ENCODE measurements at places on chromosomes 11 and 22.

- no peak for ATAC-seq
These were observed 15.3 kb downstream of the RTN4RL2 start for GRCh38 chr11:57475671-57476046.

GRCh38 chr11:8323161-8323935 lies 59.7 kb upstream of the LMO1 start:
- ATAC-seq = no peak

GRCh38 chr11:47160753-47161133 lies 15.9 kb downstream of the ARFGAP2 start:
- ATAC-seq = no peak

DNA sequence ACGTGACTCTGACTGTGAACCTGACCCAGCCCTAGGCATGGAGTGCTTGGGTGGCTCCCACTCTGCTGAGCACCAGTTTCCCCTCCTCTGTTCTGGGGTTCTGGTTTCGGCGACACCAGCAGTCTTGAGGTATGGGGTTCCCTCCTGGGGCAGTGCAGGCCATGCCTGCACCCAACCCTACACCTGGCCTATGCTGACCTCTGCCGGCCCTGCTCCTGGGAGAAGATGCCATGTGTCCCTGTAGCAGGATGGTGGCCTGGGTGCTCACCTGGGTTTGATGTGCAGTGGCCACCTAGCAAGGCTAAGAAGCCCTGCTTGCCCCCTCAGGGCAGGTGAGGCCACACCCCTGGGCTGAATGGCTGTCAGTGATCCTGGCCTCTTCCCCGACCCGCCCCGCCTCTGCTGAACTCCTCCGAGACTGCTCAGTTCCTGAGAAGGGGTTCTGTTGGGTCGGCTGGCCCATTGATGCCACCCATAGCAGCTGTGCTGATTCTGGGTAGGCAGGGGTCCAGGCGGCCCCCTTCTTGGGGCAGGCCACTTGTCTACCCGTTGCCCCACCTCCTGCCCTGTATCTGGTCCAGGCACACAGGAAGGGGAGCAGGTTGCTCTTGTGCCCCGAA lies 2.4 kb downstream of the ZDHHC8 start:
- no peak for ATAC-seq

GRCh38 chr11:112777283-112777751 lies 183.9 kb upstream of the NCAM1 start:
- ATAC-seq = no peak

GRCh38 chr22:49724893-49725489 lies 102.7 kb downstream of the BRD1 start:
- peak; percentile 71 for ATAC-seq

DNA sequence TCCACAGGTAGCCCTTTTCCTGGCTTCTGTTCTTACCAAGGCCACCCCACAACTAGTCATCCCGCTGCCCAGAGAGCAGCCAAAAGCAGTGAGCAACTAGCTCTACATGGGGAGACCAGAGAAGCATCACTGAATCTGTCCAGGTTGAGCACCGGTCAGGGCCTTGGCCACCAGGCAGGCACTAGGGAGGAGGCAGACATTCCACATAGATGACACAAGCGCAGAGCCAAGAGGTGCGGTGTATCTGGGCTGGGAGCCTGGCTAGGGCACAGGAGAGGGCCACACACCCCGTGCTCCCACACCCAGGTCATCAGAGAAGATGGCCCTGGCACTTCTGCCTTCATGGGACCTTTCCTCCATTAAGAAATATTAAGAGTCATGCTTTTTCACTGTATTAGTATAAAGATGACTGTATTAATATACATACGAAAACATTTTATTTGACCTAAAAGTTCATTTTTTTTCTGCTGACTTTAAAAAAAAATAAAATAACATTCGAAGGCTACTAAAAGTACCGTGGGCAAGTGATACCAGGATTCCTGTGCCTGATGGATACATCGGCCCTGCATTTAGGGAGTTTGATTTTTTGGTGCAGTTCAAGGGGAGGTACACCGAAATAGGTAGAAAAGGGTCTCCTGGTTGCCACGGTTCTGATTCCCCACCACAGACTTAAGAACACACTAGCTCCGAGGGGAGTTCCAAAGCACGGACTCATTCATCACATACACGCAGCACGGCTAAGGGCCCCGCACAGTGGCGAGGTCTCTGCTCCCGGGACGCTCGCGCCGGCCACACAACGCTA lies 1.2 kb downstream of the DGCR2 start:
- no peak for ATAC-seq

GRCh38 chr22:40533712-40534378 lies 102.7 kb downstream of the MRTFA start:
- ATAC-seq = no peak

GRCh38 chr11:1111545-1112212 lies 37.0 kb downstream of the MUC2 start:
- ATAC-seq = no peak

GRCh38 chr11:61198948-61199523 lies 4.3 kb upstream of the PGA3 start:
- no peak for ATAC-seq

GRCh38 chr11:2432628-2433071 lies 11.7 kb downstream of the TRPM5 start:
- ATAC-seq = no peak

DNA sequence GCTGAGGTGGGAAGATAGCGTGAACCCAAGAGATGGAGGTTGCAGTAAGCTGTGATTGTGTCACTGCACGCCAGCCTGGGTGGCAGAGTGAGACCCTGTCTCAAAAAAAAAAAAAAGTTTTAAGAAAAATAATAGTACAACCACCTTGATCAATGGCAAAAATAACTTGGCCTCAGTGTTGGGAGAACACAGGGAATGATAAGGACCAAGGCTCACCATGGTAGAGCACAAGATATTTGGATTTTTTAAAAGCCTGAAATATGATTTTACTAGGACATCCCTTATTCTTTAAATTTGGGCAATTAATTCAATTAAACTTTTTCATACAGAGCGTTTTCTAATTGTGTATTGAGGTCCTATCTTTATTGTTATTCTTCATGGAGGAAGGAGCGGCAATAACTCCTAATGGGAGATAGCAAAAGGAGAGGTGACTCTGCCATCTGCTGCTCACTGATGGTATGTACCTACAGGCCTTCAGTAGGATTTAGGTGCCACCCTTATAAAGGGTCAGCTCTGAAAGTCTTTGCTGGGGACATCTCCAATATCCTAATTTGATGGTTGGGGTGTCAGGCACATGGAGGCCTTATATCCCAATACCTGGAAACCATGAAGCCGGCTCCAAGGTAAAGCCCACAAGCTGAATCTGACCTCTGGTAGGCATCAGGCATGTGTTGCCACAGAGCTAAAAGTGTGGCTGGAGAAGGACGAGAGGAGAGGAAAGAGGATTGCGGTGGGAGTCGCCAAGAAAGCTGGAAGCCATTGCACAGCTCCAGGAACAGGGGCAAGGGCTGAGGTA lies 21.9 kb upstream of the POLD3 start:
- ATAC-seq = no peak

DNA sequence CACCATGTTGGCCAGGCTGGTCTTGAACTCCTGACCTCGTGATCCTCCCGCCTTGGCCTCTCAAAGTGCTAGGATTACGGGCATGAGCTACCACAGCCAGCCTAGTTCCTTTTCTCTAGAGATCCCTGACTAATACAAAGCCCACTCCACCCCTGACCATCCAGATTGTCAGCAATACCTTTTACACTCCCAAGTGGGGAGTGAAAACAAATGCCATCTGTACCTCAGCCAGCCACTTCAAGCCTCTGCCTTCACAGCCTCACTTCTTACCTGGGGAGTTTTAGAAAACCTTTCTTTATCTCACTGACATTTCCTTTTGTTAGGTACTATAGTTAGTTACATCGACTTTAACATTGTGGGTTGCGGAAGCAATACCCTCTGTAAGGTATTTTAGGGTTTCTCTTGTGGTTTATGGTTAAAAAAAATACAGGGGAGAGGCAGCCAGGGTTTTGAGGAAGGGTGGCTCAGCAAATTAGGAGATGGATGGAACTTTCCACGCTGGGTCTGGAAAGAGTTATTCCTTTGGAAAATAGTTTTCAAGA lies 8.9 kb downstream of the TOM1 start:
- no peak for ATAC-seq

DNA sequence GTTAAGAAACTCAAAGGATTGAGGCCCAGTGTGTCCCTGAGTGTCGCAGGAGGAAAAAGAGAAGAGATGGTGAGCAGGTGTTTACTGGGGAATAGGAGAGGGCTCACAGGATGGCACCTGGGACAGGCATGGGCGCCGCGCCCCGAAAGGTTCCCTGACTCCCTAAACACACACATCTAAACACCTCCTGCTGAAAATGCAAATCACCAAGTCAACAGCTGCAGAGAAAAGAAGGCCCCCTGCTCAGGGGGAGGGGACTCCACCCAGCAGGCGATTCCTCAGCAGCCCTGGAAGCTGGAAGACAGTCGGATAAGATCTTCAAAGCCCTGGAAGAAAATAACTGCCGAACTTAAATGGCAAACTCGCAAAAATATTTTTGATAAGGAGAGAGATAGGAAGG lies 377.2 kb downstream of the BRD1 start:
- ATAC-seq = no peak

DNA sequence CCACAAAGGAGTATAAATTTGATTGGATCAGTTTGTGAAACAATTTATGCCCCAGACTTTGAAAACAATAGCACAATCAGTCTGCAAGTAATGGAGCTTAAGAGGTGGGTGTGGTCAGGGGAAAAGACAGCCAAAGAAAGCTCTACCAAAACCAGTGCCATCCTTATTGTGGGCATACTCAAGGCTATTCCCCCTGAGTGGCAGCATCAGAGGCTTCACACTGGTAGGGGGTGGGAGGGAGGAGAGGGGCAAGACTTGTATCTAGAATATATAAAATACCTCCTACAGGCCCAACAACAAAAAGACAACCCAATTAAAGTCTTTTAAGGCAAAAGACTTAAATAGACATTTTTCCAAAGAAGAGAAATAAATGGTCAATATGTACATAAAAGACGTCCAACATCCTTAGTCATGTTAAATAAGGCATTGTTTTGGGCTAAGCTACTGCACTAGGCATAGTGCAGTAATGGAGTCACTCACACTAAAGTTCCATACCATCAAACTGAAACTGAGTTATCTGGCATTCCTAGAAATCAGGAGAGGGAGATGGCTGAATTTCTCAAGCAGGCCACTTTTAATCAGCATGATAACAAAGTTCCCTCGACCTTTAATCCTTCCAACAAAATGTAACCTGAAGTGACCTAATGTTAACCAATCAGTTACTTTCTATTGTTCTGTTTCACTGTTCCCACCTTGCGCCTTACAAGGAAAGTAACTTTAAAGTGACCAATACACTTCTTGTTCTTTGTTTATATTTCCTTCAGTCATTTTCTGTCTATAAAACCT lies 24.8 kb downstream of the NARS2 start:
- no peak for ATAC-seq

DNA sequence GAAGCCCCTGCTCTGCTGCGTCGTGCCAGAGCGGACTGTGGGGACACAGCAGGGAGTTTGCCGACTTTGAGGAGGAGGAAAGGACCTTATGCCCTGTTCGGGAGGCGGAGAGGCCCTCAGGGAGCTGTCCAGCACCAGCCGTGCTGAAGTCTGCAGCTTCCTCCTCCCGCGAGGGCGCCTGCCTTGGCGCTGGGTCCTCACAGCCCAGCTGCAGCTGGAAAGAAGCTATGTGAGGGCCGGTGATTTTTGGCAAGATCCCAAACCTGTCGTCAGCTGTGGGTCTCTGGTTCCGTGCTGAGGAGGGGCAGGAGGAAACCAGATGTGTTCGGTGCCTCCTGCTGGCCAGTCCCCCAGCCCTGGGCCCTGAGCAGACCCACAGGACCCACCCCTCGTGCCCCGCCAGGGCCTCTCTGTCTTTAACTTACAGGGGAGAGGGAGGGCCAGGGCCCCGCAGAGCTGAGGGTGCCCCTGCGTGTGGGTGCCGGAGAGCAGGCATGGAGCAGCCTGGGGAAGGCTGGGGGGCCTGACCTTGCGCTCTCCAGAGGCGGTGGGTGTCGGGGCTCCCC lies 12.0 kb downstream of the BRSK2 start:
- ATAC-seq = peak; percentile 30

GRCh38 chr22:37371491-37371890 lies 55.8 kb downstream of the ELFN2 start:
- no peak for ATAC-seq

DNA sequence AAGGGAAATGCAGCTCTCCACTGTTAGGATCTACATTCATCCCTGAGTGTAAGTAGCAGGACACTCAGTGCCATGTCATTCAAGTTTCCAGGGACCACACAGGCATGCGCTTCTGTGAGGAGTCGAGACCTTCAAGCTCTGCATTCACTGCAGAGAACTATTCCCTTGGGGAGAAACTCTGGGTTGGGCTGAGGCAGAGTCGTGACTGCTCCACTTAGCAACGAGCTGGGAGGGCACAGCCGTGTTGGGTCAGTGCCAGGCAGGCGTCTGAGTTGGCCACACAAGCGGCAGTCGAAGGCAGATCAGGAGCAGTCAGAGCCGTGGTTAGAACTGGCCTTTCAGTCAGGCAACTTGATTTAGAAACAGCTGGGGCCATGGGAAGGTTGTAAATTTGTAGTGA lies 14.7 kb downstream of the MPEG1 start:
- ATAC-seq = peak; percentile 79

DNA sequence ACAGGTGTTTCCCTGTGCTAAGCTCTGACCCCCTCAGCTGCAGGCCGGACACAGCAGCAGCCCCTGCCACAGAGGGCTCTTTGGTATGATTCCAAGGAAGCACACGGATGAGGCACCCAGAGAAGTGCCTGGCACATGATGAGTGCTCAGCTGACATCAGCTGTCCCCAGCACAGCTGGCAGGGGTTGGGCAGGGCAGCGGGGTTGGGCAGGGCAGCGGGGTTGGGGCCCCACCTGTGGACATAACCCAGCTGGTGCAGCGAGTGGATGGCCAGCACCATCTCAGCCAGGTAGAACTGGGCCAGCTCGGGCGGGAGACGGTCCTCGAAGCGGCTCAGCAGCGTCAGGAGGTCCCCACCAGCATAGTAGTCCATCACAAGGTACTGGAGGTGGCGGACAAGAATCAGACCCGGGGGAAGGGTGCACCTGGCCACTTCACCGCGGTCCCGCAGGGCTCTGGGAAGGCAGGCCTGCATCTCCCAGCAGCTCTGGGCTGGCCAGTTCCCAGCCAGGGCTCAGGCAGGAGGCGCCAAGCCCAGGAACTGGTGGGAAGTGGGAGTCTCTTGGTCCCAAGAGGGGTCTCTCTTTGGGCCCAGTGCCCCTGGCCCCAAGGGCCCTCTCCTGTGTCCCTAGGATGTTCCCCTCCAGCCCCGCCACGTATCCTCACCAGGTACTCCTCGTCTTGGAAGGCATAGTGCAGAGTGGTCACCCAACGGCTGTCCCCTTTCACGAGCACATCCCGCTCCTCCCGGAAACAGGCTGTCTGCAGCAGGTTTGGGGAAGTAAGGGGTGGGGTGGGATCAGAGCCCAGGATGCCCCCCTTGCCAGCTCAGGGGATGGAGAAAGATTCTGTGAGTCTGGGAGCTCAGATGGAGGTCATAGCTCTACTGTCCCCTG lies 4.3 kb downstream of the CDC42BPG start:
- no peak for ATAC-seq

DNA sequence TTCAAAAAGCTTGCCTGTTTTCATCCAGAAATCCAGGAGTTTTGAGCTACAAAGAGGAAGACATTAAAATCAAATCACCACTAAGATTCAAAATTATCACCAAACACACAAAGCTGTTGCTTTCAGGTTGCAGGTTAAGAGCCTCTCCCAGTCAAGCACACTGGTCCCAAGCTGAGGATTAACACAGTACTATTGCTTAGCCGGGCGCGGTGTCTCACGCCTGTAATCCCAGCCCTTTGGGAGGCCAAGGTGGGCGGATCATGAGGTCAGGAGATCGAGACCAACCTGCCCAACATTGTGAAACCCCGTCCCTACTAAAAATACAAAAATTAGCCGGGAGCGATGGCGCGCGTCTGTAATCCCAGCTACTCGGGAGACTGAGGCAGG lies 1165.1 kb downstream of the LRRC4C start:
- no peak for ATAC-seq

GRCh38 chr11:44537679-44538078 lies 27.8 kb upstream of the CD82 start:
- ATAC-seq = no peak
